ENCODE measurements at places on chromosomes 12 and 14.

- DNase-seq, result no peak
- H3K27me3 ChIP-seq, result no peaks in the 10 kb centered on the region
- no peak overlapping the region for H3K27ac ChIP-seq
- no peaks in the 10 kb centered on the region for H3K36me3 ChIP-seq
- H3K4me3 ChIP-seq, result no peak overlapping the region
- peaks cover 9% of the 10 kb centered on the region for H3K4me1 ChIP-seq
Observed at GRCh38 chr12:92676710-92677109, 26.1 kb upstream of the PLEKHG7 start.

- peak overlapping the region; percentile 80 for H3K4me3 ChIP-seq
- H3K36me3 ChIP-seq, result no peaks in the 10 kb centered on the region
- DNase-seq, result no peak
- H3K4me1 ChIP-seq, result peaks cover 23% of the 10 kb centered on the region
- H3K27me3 ChIP-seq, result peaks cover 14% of the 10 kb centered on the region
Observed at GRCh38 chr12:112386726-112387125, 4.5 kb upstream of the HECTD4 start.

- no peak overlapping the region for H3K27ac ChIP-seq
- H3K36me3 ChIP-seq, result no peaks in the 10 kb centered on the region
- H3K27me3 ChIP-seq, result no peaks in the 10 kb centered on the region
- H3K4me3 ChIP-seq, result no peak overlapping the region
- no peaks in the 10 kb centered on the region for H3K4me1 ChIP-seq
Observed at GRCh38 chr12:30357766-30358490, 337.7 kb downstream of the IPO8 start.

DNA sequence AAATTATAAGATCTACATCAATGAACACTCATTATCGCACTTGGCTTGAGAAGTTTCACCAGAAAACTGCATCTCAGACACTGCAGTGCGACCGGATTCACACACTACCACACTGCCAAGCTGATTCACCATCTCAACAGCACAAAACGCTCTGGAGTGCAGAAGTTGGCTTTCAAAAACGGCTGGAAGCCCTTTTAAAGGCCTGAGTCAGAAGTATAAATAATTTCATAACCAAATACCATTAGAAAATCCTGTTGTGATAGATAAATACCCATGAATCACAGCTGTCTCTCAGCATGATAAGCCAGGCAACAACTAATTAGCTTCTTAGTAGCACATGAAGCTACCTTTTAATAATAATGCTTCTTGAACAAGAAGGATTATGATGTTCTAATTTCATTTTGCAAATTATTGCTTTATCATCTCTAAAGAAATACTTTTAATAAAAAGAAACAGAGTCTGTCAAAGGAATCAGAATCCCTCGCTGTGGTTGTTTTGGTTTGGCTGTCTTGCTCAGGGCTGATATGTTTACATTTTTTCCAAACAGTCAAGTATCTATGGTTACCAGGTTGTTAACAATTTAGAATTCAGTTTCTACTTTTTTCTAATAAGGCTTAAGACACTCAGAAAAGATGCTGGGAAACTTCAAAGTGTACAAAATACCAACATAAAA is 51.2 kb downstream of the SLC2A13 start:
- H3K27ac ChIP-seq, result no peak overlapping the region
- DNase-seq, result no peak
- no peaks in the 10 kb centered on the region for H3K27me3 ChIP-seq
- no peak overlapping the region for H3K4me3 ChIP-seq
- no peaks in the 10 kb centered on the region for H3K36me3 ChIP-seq
- no peaks in the 10 kb centered on the region for H3K4me1 ChIP-seq

- no peaks in the 10 kb centered on the region for H3K27me3 ChIP-seq
- peaks cover 51% of the 10 kb centered on the region for H3K4me1 ChIP-seq
- peaks cover 1% of the 10 kb centered on the region for H3K36me3 ChIP-seq
- H3K4me3 ChIP-seq, result peak overlapping the region; percentile 70
- no peak for DNase-seq
- H3K27ac ChIP-seq, result peak overlapping the region; percentile 81
Observed at GRCh38 chr12:12507121-12507520, 55.5 kb downstream of the DUSP16 start.

- H3K4me3 ChIP-seq, result peak overlapping the region; percentile 56
- H3K27ac ChIP-seq, result peak overlapping the region; percentile 91
- H3K27me3 ChIP-seq, result no peaks in the 10 kb centered on the region
- peaks cover 19% of the 10 kb centered on the region for H3K4me1 ChIP-seq
- DNase-seq, result no peak
- peaks cover 33% of the 10 kb centered on the region for H3K36me3 ChIP-seq
Observed at GRCh38 chr14:34857689-34858449, 17.3 kb downstream of the BAZ1A start.

DNA sequence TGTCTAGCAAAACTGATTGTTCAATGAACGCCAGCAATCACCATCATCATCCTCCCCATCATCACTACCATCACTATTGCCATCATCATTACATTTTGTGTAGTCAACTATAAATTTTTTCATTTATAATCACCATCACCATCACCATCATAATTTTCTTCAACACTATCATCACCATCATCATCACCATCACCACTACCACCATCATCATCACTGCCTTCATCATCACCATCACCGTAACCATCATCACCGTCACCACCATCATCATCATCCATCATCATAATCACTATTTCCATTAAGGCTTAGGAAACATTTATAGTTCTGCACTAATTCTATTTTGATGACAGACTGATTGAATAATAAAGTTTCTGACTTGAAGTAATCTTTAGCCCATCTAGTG is 434.8 kb upstream of the TMEM132C start:
- H3K36me3 ChIP-seq, result no peaks in the 10 kb centered on the region
- DNase-seq, result no peak
- H3K4me3 ChIP-seq, result no peak overlapping the region
- no peak overlapping the region for H3K27ac ChIP-seq
- H3K4me1 ChIP-seq, result no peaks in the 10 kb centered on the region

GRCh38 chr14:90717916-90718315 is 98.3 kb downstream of the TTC7B start:
- no peak for DNase-seq
- no peak overlapping the region for H3K4me3 ChIP-seq
- H3K27ac ChIP-seq, result no peak overlapping the region
- no peaks in the 10 kb centered on the region for H3K27me3 ChIP-seq
- no peaks in the 10 kb centered on the region for H3K36me3 ChIP-seq

DNA sequence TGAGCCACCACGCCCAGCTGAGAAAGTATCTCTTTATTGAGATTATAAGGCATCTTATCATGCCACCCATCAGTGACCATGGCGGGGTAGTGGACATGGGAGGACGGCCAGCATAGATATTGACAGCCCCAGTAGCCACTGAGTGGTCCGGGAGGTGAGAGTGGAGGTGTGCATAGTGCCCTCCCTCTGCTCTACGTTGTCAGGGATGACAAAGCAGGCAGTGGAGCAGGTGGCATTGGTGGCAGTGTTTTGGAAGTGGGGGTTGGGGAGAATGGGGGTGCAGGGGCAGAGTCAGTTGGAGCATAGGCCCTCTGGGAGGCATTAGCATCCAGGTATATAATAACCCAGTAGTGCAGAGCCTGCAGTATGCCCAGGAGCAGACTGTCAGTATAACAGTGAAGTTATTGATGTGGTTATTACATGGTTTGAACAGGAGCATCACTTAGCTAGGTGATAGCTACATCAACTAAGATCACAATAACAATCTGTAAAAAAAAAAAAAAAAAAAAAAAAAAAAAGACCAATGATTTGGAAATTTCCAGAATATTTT is 41.1 kb downstream of the GNG2 start:
- peaks cover 74% of the 10 kb centered on the region for H3K4me1 ChIP-seq
- H3K27me3 ChIP-seq, result no peaks in the 10 kb centered on the region
- no peak for DNase-seq
- H3K36me3 ChIP-seq, result peaks cover 53% of the 10 kb centered on the region

DNA sequence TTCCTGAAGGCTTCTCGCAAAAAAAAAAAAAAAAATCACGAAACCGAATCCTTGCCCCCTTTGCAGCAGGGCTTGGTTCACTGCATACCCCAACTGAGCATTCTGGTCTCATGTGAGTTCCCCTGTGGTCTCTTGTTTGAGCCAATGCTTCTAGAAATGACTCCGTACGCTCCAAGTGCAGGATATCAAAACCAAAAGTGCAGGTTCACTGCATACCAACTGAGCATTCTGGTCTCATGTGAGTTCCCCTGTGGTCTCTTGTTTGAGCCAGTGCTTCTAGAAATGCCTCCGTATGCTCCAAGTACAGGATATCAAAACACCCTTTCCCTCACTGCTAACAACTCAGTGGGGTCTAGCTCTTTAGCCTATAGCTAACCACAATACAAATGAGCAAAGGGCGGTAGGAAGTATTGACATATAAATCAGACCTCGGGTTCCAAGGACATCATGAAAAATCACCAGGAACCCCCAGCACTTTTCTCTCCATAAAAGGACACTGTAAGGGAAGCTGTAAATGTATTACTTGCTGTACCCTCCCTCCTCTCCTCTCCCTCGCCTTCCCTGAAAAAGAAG is 206.3 kb upstream of the NOS1 start:
- H3K36me3 ChIP-seq, result no peaks in the 10 kb centered on the region
- H3K4me1 ChIP-seq, result no peaks in the 10 kb centered on the region
- H3K27ac ChIP-seq, result no peak overlapping the region
- no peaks in the 10 kb centered on the region for H3K27me3 ChIP-seq
- no peak for DNase-seq
- H3K4me3 ChIP-seq, result no peak overlapping the region

GRCh38 chr12:132428936-132429601 is 60.9 kb upstream of the FBRSL1 start:
- no peak overlapping the region for H3K4me3 ChIP-seq
- H3K36me3 ChIP-seq, result no peaks in the 10 kb centered on the region
- no peaks in the 10 kb centered on the region for H3K27me3 ChIP-seq
- DNase-seq, result no peak
- no peak overlapping the region for H3K27ac ChIP-seq

DNA sequence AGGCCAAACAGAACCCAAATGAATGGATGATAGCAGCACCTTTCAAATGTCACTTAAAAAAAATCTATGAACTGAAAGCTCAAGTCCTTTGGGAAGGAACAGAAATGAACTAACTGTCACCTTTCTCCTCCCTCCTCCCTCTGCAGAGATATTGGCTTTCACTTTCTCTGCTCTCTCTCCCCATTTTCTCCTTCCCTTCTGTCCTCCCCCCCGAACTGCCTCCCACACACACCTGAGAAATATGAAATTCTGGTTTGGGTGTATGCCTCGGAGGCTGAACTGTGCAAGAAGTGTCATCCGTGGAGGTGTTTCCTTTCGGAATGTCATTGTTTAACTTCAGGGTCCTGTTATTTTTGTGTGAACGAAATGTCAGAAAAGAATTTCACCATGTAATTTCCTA is 87.8 kb downstream of the NEDD1 start:
- DNase-seq, result no peak
- no peaks in the 10 kb centered on the region for H3K36me3 ChIP-seq
- no peaks in the 10 kb centered on the region for H3K4me1 ChIP-seq
- no peak overlapping the region for H3K27ac ChIP-seq
- H3K4me3 ChIP-seq, result no peak overlapping the region

DNA sequence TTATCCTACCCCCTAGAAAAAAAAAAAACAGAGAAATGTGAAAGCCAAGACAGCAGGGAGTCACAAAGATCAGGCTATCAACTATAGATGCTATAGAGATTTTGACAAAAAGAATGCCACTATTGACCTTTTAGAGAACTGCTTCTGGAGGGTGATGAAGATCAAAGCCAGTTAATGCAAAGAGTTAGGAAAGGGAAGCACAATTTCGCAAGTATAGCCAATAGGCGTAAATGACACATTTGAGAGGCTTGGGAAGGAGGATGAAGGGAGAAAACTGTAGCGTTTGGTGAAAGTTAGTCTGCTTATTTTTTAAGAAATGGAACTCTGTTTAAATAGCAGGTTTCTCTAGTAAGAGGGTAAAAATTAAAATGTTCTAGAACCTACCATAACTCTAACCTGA is 190.7 kb downstream of the DUSP6 start:
- no peak overlapping the region for H3K4me3 ChIP-seq
- peaks cover 25% of the 10 kb centered on the region for H3K4me1 ChIP-seq
- no peak overlapping the region for H3K27ac ChIP-seq
- no peak for DNase-seq
- peaks cover 2% of the 10 kb centered on the region for H3K36me3 ChIP-seq

All from activated T-cell treated with anti-CD3 and anti-CD28 coated beads, Interleukin-2, amount 50 U/mL, for 72 hours (primary cell).